ENCODE measurements at places on chromosomes 1 and 21.

DNA sequence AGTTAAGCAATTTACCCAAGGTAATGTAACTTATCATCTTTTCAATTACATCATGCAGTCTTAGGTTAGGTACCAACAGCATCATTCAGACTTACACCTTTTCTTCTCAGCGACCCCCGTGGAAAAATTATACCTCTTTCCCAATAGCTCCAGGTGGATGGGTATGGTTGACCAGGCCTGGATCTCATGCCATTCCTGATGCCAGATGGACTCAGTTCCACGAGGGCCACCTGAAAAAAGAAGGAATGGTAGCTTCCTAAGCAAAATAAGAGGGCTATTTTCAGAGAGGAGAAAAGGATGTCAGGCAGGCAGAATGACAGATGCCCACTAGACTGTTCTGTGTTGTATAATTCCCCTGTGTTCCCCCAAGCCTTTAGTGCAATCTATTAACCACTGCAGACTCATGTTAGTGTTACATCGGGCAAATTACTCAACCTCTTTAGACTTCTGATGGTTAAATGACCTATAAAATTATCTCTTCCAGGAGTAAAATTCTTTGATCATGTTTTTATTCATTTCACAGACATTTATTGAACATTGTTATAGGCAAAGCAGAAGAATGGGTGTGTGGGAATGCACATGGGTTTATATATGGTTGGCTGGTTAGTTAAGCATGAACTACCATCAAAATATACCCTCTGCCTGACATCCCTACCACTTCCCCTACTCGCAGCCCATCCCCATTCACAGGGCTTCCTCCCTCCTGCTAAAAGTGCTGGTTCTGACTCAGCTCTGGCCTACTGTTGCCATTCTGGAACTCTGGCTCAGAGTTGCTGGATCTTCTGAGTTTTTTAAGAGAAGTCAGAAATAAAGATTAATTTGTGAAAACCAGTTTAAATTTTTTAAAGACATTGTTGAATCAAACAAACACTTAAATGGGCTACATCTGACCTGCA, 10.6 kb upstream of the MYSM1 start:
- no peak for DNase-seq

GRCh38 chr1:245791410-245792312, 636.9 kb downstream of the KIF26B start:
- no peak for DNase-seq

GRCh38 chr1:47210666-47211065, 20.8 kb upstream of the PDZK1IP1 start:
- no peak for DNase-seq

GRCh38 chr1:23567996-23568607, 8.8 kb upstream of the ID3 start:
- DNase-seq = no peak

- no peak for DNase-seq
Observed at GRCh38 chr1:87291107-87291506, 37.6 kb upstream of the LMO4 start.

- no peak for DNase-seq
Observed at GRCh38 chr1:67780637-67781036, 52.6 kb downstream of the GNG12 start.

GRCh38 chr1:186188004-186188539, 187.0 kb downstream of the TPR start:
- DNase-seq = no peak

DNA sequence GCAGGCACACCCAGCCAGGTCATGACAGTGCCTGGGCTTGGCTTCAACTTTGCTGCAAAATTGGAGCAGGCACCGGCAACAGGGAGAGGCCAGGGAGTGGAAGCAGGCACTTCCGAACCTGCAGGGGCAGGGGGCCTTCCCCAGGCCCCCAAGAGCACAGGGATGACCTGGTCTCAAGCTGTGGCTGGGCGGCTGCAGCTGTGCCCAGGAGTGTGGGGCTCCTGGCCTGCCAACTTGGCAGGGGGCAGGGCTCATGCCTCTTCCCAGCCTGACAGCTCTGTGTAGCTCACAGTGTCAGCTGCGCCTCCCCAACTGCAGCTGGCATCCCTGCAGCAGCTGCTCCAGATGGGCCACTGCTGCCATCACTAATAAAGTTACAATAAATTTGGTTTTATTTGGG, 51.5 kb upstream of the SCYL3 start:
- DNase-seq = no peak

GRCh38 chr1:214427871-214428277, 123.5 kb downstream of the PTPN14 start:
- peak; percentile 24 for DNase-seq

DNA sequence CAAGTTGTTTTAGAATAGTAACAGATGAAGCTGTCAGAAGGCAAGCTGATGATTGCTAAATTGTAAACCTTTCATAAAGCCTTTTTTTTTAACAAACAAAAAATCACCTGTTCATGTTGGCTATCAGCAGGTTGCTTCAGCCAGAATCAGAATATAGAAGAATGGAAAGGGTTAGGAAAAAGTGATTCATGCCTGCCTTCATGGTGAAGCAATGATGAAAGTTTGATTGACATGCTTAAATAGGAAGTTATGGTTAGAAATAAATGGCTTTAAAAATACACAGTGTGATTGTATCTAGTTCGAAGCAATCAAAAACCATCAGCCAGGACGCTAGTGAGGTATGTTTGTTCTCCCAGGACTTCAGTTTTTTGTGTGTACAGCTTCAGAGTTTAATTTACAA, 37.9 kb downstream of the GABPA start:
- DNase-seq = no peak

GRCh38 chr1:177495878-177496277, 325.1 kb downstream of the BRINP2 start:
- DNase-seq = no peak

- DNase-seq = no peak
Observed at GRCh38 chr21:43882952-43883545, 18.0 kb downstream of the AGPAT3 start.

- no peak for DNase-seq
Observed at GRCh38 chr1:91092503-91092902, 70.7 kb upstream of the ZNF644 start.

- no peak for DNase-seq
Observed at GRCh38 chr1:34303218-34303617, 126.5 kb downstream of the C1orf94 start.

DNA sequence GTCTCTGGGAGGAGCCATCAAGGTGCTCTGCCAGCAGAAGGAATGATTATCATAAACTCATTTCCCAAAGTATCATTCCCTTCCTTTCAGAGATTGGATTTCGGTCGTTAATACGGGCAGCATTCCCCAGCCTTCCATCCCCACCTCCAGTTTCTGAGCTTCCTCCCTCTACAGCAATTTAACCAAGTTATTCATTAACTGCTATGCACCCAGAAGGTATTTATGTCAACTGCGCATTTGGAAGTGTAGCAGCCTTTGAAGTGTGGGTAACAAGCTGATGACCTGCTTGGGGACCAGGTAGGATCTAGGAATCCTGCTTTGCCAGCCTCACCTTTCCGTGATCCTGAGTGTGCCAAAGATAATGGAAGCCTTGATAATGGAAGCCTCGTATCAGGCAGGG, 172.4 kb upstream of the IGSF21 start:
- DNase-seq = no peak

DNA sequence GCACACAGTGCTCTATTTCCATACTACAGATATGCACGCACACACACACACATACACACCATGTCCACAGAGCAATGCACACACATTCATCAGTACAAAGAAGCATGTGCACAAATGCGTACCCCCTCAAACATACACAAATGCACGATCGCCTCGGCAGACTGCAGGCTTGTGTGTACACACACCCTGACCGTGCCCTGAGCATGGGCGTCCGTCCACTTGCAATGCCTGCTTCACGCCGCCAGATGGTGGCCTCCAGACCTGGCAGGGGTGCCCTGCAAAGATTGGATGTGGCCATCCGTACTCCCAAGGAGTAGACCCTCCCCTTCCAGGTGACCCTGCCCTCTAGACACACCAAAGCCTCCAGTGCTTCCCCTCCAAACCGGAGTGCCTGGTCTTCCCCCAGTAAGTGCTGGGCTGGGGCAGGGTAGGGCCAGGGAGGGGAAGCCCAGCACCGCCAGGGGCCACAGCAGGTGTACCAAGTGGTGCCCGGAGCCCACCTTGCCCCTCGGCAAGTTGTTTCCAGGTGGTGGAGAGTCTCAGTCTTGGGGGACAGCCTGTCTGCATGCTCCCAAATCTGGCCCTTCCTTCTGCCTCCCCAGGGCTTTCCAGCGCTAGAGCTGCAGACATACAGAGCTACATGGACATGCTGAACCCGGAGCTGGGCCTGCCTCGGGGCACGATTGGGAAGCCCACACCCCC, 20.6 kb downstream of the ESPN start:
- DNase-seq = no peak

DNA sequence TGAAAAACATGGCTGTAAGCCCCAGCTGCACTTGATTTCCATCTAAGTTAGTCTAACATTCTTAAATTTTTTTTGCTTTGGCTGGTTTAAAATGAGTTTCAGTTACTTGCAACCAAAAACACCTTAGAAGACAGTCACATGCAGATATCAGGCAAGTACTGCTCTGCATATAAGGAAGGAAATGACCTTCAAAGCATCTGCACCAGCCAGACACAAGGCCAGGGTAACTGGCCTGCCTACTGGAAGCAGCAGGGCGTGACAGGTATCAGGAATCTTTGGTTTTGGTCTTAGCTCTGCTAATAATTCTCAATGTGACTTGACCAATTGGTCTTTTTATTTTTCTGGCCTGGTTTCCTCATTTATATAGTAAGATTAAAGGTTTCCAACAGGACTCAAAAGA, 33.5 kb downstream of the SCYL3 start:
- DNase-seq = no peak

DNA sequence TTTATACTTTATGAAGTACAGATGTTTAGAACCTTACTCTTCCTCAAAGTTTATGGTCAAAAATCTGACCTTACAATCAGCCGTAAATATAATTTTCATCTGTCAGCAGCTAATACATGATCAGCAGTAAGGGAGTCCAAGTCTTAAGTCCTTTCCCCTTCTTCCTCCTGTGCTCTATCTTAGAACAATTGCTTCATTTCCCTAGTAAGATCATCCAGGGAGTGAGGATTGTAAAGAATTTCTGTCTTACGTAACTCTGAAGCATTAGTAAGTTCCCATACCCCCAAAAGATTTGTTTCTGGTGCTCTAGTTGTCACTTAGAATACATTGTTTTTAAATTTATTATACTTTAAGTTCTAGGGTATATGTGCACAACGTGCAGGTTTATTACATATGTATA, 2.1 kb downstream of the SETDB1 start:
- DNase-seq = no peak

GRCh38 chr1:3474421-3474820, 20.0 kb downstream of the ARHGEF16 start:
- DNase-seq = no peak

Data from activated CD4-positive, CD25-positive, alpha-beta regulatory T cell (primary cell).